ENCODE measurements at places on chromosomes 1 and 21. TPM values are rescaled to one million over a fixed set of nuclear protein-coding genes. Genes with fewer than 3 reads are reported as not detected.

GRCh38 chr1:239765163-239765562 lies 326.5 kb upstream of the FMN2 start:
- no peak for DNase-seq
- no peaks in the 10 kb centered on the region for H3K4me1 ChIP-seq
- H3K36me3 ChIP-seq, result no peaks in the 10 kb centered on the region
- no peak overlapping the region for H3K27ac ChIP-seq

Gene YRDC
- 12.5 TPM for total RNA-seq

- H3K36me3 ChIP-seq, result no peaks in the 10 kb centered on the region
- H3K4me3 ChIP-seq, result no peak overlapping the region
- no peak overlapping the region for H3K27ac ChIP-seq
Measured at GRCh38 chr1:227321035-227321434, 2.7 kb upstream of the CDC42BPA start.

DNA sequence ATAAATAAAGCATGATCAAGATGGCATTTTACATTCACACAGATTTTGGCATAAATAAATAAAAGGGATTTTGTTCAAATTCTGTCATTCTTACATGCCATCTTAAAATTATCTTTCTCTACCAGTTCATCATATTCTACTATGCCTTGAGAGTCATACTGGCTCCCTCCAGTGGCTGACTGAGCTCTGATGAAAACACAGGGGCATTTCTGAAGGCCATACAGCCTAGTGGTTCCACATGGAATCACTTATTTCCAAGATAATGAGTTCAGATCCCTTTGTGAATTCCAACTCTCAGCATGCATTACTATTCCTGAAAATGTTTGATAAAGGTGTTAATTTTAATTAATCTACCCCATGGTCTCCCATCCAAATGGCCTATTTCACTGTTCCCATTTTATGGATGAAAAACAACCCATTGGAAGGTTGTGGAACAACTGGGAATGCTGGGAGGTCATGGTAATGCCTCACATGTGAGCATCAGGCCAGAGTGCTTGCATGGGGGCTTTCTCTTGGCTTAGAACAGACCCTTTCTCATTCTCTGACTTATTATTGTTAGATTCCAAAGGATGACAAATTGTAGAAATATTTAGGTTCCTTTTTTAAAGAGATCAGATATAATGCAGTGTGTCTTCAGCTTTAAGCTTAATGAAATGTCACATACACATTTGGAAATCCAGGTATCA lies 622.4 kb upstream of the PKN2 start:
- H3K27me3 ChIP-seq, result no peaks in the 10 kb centered on the region
- no peak overlapping the region for H3K27ac ChIP-seq
- H3K4me3 ChIP-seq, result no peak overlapping the region
- no peaks in the 10 kb centered on the region for H3K36me3 ChIP-seq

DNA sequence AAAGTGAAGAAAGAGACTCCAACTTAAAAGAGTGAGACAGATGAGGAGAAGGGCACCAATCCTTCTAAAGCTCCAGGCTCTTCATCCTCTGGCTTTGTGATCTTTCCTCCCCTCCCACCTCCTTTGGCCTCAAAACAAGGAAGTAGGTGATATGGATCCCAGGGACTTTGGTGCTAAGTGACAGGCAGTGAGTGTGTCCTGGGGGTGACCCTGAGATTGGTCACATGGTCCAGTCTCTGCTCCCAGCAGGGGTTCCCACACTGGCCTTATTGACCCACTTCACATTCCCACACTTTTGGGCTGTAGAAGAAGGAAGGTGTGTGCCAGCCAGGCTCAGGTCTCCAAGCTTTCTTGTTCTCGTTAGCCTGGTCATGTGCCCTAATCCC lies 401.2 kb upstream of the PROX1 start:
- H3K27ac ChIP-seq, result no peak overlapping the region
- H3K4me1 ChIP-seq, result no peaks in the 10 kb centered on the region
- no peaks in the 10 kb centered on the region for H3K27me3 ChIP-seq
- DNase-seq, result no peak
- H3K36me3 ChIP-seq, result no peaks in the 10 kb centered on the region

Gene PEAR1
- not detected for total RNA-seq

DNA sequence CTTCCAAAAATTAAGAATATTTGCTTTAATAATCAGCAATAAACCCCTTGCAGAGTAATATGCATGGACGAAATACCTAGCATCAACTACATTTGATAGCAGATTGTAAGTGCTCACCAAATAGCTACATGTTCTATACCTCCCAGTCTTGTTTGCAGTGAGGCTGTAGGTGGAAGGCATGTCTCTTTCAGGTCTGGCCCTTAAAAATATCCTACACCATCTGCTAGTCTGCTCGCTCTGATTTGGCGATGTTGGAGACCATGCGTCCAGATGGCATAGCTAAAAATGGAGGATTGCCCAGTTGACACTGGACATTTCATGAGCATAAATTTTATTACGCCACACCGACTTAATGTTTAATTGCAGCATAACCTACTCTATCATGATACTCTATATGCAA lies 47.1 kb downstream of the SSX2IP start:
- H3K27me3 ChIP-seq, result no peaks in the 10 kb centered on the region
- H3K36me3 ChIP-seq, result no peaks in the 10 kb centered on the region
- H3K27ac ChIP-seq, result no peak overlapping the region
- no peak overlapping the region for H3K4me3 ChIP-seq

DNA sequence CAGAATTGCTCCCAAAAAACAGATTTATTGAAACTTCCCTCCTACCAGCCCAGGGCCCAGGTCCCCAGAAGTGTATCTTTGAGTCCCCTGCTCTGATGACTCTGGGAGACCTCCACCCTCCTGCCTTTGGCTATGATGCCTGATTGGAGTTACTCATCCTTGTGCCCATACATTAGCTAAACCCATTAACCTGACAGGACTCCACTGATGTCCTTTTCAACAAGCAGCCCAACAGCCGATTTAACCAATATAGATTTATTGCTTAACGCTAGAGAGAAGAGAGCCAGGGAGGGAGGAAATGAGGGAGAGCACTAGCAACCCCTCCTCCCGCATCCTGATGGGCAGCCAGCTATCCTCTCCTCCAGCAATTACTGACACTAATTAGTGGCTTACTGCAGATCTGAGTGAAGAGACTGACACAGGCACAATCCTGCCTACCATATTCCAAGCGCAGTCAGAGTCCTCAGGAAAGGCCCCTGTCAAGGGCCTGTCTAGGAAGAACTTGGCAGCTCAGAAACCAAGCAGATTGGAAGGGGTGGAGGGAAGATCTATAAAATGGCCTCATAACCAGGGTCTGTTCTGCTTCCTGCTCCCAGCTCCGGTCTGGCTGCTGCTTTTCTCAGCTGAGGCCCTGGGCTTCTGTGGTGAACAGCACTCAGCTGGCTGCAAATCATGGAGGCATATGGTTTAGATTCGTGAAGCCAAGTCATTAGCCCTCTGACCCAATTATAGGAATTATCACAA lies 484.5 kb upstream of the DAB1 start:
- H3K27me3 ChIP-seq, result no peaks in the 10 kb centered on the region
- H3K4me3 ChIP-seq, result no peak overlapping the region
- H3K27ac ChIP-seq, result no peak overlapping the region
- no peaks in the 10 kb centered on the region for H3K4me1 ChIP-seq
- DNase-seq, result no peak
- H3K36me3 ChIP-seq, result no peaks in the 10 kb centered on the region

- H3K27ac ChIP-seq, result no peak overlapping the region
- peaks cover 10% of the 10 kb centered on the region for H3K27me3 ChIP-seq
- DNase-seq, result peak; percentile 27
- H3K4me1 ChIP-seq, result peaks cover 16% of the 10 kb centered on the region
- H3K4me3 ChIP-seq, result peak overlapping the region; percentile 19
- H3K36me3 ChIP-seq, result no peaks in the 10 kb centered on the region
Measured at GRCh38 chr1:7930645-7931445, 9.8 kb downstream of the TNFRSF9 start.

GRCh38 chr1:91645031-91645430 lies 144.4 kb downstream of the CDC7 start:
- no peaks in the 10 kb centered on the region for H3K27me3 ChIP-seq
- no peak overlapping the region for H3K4me3 ChIP-seq
- H3K27ac ChIP-seq, result no peak overlapping the region
- peaks cover under 1% of the 10 kb centered on the region for H3K4me1 ChIP-seq
- DNase-seq, result no peak
- H3K36me3 ChIP-seq, result no peaks in the 10 kb centered on the region

DNA sequence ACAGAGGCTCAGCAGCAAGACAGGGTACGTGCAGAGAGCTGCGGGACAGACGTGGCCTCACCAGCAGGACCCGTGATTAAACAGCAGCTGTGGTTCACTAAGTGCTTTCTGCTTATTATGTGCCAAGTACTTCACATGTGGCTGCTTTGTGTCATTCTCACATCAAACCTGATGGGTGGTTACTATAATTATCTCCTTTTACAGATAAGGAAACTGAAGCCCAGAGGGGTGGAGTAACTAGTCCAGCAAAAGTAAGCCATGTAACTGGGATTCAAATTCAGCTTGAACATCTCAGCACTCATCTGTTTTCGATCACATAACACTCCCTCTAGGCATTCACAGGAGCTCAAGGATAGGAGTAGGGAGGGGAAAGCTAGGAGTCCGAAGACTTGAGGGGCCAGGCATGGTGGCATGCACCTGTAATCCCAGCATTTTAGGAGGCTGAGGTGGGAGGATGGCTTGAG lies 50.8 kb upstream of the CLIC4 start:
- no peaks in the 10 kb centered on the region for H3K27me3 ChIP-seq
- no peaks in the 10 kb centered on the region for H3K36me3 ChIP-seq
- H3K4me3 ChIP-seq, result no peak overlapping the region
- peak; percentile 32 for DNase-seq
- peaks cover 32% of the 10 kb centered on the region for H3K4me1 ChIP-seq
- peak overlapping the region; percentile 71 for H3K27ac ChIP-seq

Gene NCF2
- 10.7 TPM for total RNA-seq

Gene ZNF362
- total RNA-seq, result 19.0 TPM

Gene AIRE
- total RNA-seq, result 0.24 TPM

GRCh38 chr1:97929874-97930851 lies 9.3 kb upstream of the DPYD start:
- no peak overlapping the region for H3K4me3 ChIP-seq
- H3K4me1 ChIP-seq, result no peaks in the 10 kb centered on the region
- no peaks in the 10 kb centered on the region for H3K36me3 ChIP-seq
- H3K27me3 ChIP-seq, result no peaks in the 10 kb centered on the region
- H3K27ac ChIP-seq, result no peak overlapping the region

- no peak overlapping the region for H3K4me3 ChIP-seq
- H3K27ac ChIP-seq, result no peak overlapping the region
- no peaks in the 10 kb centered on the region for H3K27me3 ChIP-seq
- H3K36me3 ChIP-seq, result no peaks in the 10 kb centered on the region
Measured at GRCh38 chr1:165536016-165536415, 7.8 kb upstream of the LRRC52 start.

GRCh38 chr1:231610388-231610787 lies 16.2 kb upstream of the DISC1 start:
- DNase-seq, result no peak
- no peaks in the 10 kb centered on the region for H3K36me3 ChIP-seq
- H3K4me3 ChIP-seq, result no peak overlapping the region
- no peak overlapping the region for H3K27ac ChIP-seq

GRCh38 chr1:90694846-90695245 lies 22.3 kb downstream of the BARHL2 start:
- no peaks in the 10 kb centered on the region for H3K36me3 ChIP-seq
- DNase-seq, result no peak
- no peak overlapping the region for H3K27ac ChIP-seq
- H3K4me3 ChIP-seq, result no peak overlapping the region
- H3K4me1 ChIP-seq, result no peaks in the 10 kb centered on the region

DNA sequence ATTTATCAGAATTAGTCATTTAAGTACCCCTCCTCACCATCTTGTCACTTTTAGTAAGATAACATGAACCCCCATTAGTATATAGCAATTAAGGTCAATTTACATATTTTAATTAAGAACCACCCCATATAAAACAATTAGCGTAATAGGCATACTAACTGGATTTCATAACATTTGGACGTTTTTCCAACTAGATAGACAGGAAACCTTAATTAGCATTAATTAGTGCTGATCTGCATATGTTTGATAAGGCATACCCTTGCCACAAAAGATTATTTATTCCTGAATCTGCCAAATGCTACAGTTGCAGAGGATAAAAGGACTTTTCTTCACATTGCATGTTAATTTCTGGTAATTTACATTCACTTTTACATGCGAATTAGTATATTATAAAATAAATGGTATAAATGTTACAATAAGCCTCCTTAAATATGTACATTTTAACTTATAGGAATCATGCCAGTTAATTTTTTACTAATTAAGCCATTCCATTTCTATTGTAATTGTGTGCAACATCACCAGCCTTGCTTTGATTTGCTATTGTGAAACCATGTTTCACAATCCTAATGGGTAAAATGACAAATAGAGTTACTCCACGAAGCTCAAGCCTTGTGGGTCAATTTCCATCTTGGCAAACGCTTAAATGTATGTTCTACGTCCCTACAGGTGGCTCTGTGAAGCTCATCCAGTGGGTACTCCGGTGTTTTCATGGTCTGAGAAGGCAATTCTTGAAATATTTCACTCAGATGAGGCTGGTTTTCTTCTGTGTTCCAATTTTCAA lies 469.6 kb downstream of the DPYD start:
- H3K27ac ChIP-seq, result no peak overlapping the region
- H3K36me3 ChIP-seq, result no peaks in the 10 kb centered on the region
- H3K4me1 ChIP-seq, result no peaks in the 10 kb centered on the region
- no peak overlapping the region for H3K4me3 ChIP-seq
- no peaks in the 10 kb centered on the region for H3K27me3 ChIP-seq
- no peak for DNase-seq

Gene SH2D1B
- 0.15 TPM for total RNA-seq

DNA sequence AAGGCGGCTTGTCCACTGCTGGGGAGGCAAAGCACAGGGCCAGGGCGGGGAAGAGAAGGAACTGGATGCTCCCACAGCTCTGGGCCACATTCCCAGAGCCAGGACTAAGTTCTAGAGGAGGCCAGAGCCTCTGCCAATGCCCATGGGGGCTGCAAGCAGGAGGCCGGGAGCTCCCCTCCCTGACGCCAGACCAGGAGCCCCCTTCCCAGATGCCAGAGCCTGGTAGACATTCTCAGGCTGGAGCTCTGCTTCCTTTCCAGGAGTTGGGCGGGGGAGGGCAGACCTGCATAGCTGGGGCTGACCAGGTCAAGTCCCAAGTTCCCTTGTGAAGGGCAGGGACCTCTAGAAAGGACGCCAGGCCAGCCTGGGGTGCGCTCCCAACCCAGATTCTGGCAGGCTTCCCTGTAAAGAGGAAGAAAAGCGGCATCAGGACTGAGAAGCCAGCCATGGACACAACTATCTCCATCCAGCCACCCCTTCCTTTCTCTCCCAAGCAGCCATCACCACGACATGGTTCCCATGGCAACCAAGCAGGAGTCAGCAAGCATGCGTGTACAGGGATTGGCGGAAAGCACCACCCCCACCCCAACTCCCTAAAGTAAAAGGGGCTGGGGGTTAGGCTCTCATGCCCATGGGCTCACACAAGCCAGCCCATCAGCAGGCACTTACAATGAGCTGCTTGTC lies 13.4 kb downstream of the KIF21B start:
- no peak for DNase-seq
- H3K4me3 ChIP-seq, result no peak overlapping the region
- H3K27ac ChIP-seq, result no peak overlapping the region
- H3K4me1 ChIP-seq, result peaks cover 13% of the 10 kb centered on the region

- H3K4me3 ChIP-seq, result no peak overlapping the region
- no peak for DNase-seq
- no peak overlapping the region for H3K27ac ChIP-seq
- H3K36me3 ChIP-seq, result no peaks in the 10 kb centered on the region
Measured at GRCh38 chr1:63731117-63732043, 42.4 kb upstream of the ROR1 start.

GRCh38 chr21:15682186-15682895 lies 47.4 kb upstream of the USP25 start:
- no peak for DNase-seq
- no peak overlapping the region for H3K27ac ChIP-seq
- H3K36me3 ChIP-seq, result no peaks in the 10 kb centered on the region
- H3K4me3 ChIP-seq, result no peak overlapping the region
- H3K27me3 ChIP-seq, result no peaks in the 10 kb centered on the region

All from B cell (primary cell).